Osteocyte (in vitro differentiated cells): ENCODE measurements at places on chromosomes 1 and 21. TPM values are rescaled to one million over a fixed set of nuclear protein-coding genes. Genes with fewer than 3 reads are reported as not detected.

- no peak for DNase-seq
Measured at GRCh38 chr21:17352996-17353655, 159.7 kb upstream of the CXADR start.

DNA sequence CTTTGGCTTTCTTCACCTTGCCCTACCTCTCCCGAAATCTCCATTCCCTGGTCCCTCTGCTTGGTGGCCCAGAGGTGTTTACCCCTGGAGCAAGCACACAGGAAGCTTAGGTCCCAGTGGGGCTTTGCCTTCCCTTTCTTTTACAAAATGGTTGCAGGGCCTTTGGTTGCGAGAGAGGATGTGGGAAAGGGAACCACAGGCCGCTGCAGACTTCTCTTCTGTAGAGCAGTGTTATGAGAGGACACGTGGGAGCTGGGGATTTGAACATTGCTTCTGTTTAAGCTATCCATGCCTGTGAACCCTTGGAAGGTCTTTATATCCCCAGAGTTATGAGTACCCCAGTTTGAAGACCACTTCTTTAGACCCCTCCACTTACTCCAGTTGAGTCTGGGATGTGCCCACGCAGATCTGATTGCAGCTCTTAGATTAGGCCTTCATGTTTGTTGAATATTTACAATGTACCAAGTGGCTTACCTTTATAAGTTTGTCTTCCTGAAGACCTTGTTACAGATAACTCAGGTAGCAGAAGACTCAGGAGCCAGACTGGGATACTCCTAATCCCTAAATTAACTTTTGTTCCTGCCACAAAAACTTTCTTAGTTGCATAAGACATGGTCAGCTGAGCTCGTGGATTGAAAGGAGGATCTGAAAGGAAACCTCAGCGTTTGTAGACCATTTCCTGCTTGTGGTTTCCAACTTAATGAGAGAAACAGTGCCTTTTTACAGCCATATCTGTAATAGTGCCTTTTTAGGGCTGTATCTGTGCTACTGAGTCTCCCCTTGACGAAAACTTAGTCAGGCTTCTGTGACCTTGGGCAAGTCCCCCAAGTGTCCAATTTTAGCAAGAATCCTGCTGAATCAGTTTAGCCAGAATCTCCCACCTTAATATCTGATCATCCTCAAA, 21.9 kb upstream of the IVNS1ABP start:
- no peak for DNase-seq

DNA sequence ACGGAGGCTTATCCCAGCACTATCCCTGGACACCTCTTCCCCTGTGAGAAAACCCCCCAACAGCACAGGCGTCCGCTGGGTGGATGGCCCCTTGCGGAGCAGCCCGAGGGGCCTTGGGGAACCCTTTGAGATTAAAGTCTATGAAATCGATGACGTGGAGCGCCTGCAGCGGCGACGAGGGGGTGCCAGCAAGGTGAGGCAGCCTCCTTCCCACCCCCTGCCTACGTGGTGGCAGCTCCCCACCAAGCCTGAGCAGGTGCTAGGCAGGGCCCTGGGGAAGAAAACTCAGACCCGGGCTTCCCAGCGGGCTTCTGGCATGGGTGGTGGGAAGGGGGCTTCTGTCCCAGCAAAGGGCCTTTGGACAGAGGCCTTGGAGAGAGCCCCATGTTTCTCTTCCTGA, 543.3 kb downstream of the KIF26B start:
- DNase-seq = no peak

GRCh38 chr1:110476028-110476765, 25.2 kb downstream of the PROK1 start:
- DNase-seq = no peak

GRCh38 chr1:27967884-27968466, 8.2 kb downstream of the XKR8 start:
- DNase-seq = no peak

DNA sequence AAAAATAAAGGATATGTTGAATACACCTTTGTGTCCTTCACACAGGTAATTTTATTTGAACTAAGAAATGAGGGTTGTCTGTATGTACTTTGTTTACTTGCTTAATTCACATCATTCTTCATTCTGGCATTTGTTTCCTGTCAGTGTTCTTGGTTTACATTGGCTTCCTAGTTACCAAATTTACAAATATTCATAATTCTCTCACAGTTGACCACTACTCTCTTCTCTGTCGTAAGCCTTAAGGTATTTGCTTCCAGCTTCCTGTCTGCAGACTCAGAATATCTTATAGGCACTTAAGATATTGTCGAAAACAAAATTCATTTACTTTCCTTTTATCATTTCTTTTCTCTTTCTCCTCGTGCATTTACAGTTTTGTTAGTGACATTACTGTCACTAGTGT, 15.9 kb downstream of the RNPC3 start:
- no peak for DNase-seq

GRCh38 chr1:217004776-217005436, 281.7 kb upstream of the ESRRG start:
- no peak for DNase-seq

DNA sequence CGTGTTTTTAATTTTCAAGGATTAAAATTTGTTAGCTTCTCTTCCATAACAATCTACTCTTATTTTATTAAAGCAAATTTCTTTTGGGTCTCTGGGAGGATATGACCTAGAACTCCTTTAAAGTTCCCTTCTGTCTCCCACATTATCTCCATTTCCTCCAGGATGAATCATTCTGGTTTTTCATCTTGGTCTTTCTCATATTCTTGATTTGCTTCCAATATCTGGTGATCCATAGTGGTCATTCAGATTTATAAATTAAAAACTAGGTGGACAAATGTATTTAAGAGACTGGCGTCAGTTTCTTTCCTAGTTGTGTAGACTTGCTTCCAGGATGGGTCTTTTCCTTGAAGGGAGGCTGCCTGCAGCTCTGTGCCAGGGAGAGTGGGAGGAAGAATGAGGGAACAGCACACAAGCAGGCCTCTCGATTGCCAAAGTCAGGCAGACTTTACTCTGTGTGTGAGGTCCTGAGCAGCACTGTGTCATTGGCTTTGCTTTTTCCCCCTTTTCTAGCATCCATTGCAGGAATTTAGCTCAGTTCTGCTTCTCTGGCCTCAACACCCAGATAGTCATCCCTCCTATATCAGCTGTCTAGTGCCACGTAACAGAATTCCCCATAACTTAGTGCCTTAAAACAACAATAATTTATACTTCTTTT, 48.1 kb upstream of the FOXO6 start:
- DNase-seq = no peak

The TFF3 gene
- 46.1 and 50.3 TPM in 2 replicates for total RNA-seq

GRCh38 chr1:196590012-196590708, 18.1 kb downstream of the KCNT2 start:
- no peak for DNase-seq

- no peak for DNase-seq
Measured at GRCh38 chr1:177287994-177288393, 117.2 kb downstream of the BRINP2 start.

DNA sequence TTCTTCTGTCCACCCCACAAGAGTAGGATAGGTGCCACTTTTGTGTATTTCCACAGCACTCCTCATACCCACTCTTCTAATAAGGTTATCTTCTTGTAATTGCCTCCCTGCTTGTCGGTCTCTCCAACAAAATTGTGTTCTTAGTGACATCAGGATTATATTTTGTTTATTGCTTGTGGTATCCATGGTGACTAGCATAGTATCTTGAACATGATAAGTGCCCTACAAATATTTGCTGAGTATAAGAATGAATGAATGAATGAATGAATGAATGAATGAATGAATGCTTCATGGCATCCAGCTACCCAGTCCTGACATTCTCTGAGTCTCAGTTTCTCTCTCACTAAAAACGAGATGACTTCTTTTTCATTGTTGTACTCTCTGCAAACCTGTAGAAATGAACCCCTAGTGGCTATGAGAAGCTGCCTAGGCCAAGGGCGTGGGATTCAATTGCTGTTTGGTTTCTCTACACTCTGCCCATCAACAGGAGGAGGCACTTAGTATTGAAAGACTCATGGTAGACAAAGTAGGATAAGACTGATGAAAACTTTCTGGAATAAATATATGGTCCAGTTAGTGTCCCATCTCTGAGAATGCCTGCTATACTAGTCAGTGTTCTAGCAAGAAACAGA, 121.0 kb downstream of the TMEM53 start:
- no peak for DNase-seq

The PRKCZ gene
- total RNA-seq = 2.3 and 3.1 TPM in 2 replicates

DNA sequence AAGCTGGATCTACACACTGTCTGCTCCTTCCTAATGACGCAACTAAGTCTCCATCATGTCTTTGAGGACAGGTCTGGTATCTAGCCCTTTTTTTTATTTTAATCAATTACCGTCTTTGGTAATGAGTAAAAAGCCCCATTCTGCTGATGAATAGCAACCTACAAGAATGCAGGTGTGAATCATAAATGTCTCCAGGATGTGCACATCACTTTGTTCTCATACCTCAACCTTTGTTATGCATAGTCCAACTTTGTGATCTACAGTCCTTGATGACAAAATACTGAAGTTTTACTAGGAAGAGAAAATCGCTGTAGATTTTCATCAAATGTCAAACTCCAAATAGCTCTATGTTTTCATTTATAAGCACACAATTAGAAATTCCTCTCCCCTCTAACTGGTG, 39.3 kb downstream of the PLPPR5 start:
- no peak for DNase-seq

DNA sequence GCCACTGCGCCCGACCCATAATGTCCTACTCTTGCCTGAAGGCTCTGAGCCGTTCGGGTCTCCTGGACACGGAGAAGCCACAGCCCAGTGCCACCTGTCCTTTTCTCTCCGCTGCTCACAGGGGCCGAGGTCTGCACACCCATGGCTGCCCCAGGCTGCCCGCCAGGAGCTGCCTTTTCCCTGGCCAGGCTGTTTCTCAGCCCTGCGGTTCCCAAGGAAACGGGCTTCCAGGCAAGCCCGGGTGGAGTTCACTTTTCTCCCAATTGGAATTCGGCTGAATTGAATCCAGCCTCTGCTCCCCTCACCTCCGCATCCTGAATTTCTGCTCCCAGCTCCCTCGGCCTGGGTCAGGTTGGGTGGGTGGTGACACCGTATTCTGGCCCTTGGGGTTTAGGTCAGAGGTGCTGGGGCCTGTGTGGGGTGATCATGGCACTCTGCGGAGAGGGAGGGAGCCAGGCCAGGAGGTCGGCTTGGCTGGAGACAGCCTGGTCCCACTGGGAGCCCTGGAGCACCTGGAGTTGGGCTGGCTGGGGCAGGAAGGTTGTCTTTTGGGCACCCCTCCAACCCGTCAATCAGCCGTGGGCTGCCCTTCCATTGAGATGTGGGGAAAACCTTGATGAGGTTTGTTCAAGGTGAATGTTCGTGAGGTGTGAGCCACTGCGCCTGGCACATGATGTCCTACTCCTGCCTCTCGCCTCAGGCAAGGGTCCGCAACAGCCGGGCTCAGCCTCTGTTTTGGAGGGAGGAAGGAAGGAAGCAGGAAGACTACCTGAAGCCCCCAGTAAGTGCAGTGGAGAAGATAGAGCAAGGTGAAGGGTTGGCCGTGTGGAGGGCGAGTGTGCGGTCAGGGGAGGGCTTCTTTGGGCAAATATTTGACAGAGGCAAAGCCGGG, 25.1 kb downstream of the RRP1 start:
- DNase-seq = no peak

The F13B gene
- not detected in 2 replicates for total RNA-seq

The SH3BGR gene
- total RNA-seq = 1.2 and 2.0 TPM in 2 replicates

- no peak for DNase-seq
Measured at GRCh38 chr21:15243406-15243805, 178.6 kb upstream of the NRIP1 start.

- no peak for DNase-seq
Measured at GRCh38 chr1:226578946-226579578, 30.5 kb downstream of the STUM start.

The BACE2 gene
- 49.5 and 55.4 TPM in 2 replicates for total RNA-seq

DNA sequence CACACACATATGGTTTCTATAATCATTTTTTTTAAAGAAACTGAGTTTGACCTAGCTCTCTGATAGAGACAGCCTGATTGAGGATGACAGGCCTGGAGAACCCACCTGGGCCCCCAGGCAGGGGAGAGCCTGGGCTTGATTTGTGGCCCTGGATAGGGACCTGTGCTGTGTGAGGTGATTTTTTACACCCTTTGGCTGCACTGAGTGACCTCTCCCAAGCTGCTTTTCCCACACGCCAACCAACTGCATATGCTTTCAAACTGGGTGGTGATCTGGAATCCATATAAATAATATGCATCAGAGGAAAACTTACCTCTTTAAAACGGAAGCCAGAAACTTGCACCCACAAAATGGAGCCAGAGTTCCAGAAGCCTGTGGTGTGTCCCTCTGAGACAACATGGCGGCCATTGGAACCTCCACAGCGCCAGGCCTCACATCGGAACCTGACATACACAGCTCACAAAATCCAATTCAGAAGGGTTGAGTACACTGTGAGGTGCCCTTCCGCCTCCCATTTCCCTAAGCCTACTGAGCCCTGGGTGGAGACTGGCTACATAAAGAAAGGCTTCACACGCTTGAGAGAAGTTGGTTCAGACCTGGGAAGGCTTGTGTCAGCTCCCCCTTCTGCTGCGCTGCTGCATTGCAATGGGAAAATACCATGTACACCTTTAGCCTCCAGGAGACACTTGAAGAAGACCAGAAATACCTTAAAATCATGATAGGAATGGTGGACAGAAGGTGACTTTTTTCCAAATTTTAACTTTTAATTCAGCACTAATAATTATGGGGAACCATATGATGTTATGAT, 160.7 kb downstream of the HHIPL2 start:
- no peak for DNase-seq

The NECTIN4 gene
- not detected in 2 replicates for total RNA-seq

The ZNF697 gene
- total RNA-seq = 8.0 and 8.3 TPM in 2 replicates

- DNase-seq = no peak
Measured at GRCh38 chr21:44865561-44866280, 7.8 kb downstream of the PTTG1IP start.

- DNase-seq = no peak
Measured at GRCh38 chr1:143665606-143666005, 306.2 kb downstream of the FAM72C start.

GRCh38 chr1:27150641-27151040, 4.3 kb downstream of the SLC9A1 start:
- DNase-seq = no peak

GRCh38 chr1:199463521-199464127, 563.9 kb upstream of the NR5A2 start:
- no peak for DNase-seq
